Brain pericyte (primary cell): ENCODE measurements at places on chromosomes 13 and 19.

DNA sequence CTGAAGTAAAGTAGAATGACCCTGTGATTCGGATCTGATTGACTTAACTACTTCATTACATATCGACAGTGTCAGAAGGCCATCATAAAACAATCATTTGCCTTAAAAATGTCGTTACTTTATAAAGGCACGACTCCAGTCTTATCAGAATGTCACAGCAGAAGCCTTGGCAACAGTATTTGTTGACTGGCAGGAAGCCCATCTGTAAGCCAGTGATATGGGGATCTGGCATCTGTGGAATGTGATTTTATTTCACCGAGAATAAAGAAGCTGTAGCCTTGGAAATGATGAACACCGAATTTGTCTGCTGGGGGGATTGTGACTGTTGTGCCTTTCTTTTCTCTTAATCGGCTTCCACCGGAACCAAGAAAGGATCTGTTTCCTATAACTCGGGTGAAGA is 362.5 kb downstream of the TDRD3 start:
- no peak for DNase-seq

GRCh38 chr19:40253611-40254092 is 27.2 kb upstream of the CCNP start:
- no peak for DNase-seq

DNA sequence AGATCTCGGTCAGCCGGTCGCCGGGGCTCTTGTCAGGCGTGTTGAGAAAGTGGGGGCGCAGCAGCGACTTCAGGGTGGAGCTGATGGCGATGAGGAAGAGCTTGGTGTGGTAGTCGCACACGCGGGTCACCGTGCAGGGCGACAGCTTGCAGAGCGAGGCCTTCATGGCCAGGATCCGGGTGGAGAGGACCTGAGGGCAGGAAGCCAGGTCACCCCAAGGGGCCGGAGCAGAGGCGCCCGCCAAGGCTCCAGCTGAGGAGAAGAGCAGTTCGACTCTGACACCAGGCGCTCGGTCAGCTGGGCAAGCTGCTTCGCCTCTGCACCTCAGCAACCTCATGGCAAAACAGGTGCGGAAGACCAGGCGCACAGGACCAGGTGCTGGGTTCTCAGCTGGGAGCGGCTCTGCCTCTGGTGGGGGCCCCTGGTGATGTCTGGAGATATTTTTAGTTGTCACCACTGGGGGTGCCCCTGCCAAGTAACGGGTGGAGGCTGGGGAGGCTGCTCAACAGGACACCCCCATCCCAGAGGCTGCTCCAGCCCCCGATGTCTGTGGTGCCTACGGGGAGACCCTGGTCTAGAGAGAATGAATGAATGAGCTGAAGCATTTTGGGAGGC is 15.9 kb downstream of the CFD start:
- no peak for DNase-seq

- no peak for DNase-seq
Observed at GRCh38 chr19:43760941-43761340, 6.2 kb upstream of the SMG9 start.

DNA sequence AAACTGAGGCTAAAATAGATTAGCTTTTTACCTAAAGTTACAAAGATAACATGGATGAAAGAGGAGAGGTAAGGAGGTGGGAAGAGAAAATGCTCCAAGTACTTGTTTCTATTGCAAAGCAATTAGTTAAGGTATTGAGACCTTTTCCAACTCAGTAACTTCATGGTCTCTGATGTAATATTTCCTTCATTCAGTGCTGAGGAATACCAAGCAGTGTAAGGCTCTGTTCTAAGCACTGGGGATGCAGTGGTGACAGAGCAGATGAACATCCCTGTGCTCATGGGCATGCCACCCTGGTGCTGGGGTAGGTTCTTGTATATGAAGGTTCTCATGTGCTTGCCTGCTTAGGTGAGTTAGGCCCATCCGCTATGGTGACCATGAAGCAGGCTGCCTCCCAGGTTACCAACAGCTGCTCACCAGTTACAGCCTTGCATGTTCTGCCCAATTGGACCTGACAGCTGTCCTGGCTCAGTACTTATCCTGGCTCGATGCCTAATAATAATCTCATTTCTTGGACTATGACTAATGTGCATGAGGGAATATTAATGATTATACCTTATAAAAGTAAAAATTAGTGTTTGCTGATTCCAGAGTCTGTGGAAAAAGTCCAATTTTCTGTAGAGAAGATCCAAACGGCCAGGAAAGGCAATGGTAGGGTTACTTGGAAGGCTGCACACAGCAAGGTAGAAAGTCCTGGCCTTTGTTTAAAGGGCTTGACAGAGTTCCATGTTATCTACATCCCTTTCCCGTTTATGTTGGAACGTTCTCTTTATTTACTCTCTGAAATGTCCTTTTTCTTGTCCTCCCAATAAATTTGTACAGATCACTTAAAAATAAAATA is 48.3 kb downstream of the LATS2 start:
- no peak for DNase-seq

- DNase-seq: no peak
Observed at GRCh38 chr19:43524922-43525835, 1.8 kb downstream of the ETHE1 start.

DNA sequence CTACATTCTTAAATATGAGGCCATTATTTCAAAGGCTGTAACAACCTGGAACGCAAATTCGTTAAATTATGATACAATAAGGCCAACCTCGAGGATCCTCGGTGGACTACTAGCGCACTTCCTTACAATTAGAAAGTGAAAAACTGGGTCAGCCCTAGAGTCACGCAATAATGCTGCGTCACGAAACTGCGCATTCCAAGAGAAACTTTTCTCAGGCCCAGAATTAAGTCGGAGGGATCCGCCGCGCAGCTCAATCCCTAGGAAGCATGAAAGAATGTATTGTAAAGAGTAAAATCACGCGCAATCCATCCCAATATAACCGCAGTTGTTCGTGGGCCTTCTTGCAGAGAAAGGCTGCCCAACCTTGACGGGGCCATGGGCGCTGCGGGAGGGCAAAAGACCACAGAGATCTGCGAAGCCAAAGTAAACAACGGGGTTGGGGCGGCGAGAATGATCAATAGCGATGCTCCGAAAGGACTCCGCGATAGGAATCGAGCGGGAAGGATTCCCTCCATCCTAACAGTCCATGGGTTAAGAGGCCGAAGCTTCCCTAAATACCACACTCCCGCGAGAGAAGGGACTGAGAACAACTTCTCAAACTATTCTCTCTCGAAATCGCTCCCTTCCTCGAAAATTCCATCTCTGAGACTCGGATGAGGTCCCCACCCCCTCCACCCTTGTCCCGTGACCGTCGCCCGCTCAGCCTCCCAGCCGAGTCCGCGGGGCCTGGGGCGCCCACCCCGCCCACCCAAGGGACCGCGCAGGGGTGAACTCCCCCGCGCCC is 564 bp downstream of the SPART start:
- DNase-seq: peak; percentile 27

- DNase-seq: no peak
Observed at GRCh38 chr13:51920786-51921185, 59.0 kb downstream of the CCDC70 start.

DNA sequence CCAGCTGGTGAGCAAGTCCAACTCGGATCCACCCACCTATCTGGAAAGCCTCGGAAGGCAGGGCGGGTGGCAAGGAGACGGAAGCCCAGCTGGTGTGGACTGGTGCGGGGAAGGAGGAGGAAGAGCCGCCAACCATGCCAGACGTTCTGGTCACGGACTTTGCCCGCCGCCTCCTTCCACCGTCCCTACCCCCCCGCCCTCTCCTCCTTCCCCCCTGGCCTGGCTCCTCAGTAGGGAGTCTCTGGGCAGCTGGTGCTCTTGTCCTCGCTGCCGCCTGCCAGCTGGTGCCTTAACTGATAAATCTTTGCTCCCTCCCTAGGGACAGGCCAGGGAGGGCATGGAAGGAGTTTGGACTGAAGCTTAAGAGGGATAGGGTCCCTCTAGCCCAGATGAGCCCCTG is 4.8 kb downstream of the SYNGR4 start:
- no peak for DNase-seq

- DNase-seq: no peak
Observed at GRCh38 chr19:38024992-38025908, 118.2 kb downstream of the SIPA1L3 start.

GRCh38 chr13:99377641-99378040 is 70.4 kb upstream of the GPR183 start:
- DNase-seq: no peak

- DNase-seq: no peak
Observed at GRCh38 chr19:36527341-36527740, 730 bp downstream of the ZNF260 start.

DNA sequence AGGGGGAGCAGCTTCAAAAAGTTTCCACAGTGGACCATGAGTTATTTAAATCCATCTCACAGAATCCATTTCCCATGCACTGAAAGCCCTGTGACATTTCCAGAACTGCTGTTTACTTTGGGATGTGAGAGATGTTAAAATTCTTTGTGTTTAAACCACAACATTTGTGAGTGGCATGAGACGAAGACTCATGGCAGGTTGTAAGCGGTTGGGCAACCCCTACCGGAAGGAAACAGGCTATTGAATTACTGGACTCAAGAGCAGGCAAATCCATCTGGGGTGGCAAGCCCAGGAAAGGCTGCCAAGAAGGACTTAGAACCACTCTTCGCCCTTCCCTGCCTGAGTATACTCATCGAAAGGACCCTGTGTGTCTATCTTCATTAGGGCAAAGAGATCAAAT is 22.3 kb upstream of the CLDN10 start:
- DNase-seq: no peak

DNA sequence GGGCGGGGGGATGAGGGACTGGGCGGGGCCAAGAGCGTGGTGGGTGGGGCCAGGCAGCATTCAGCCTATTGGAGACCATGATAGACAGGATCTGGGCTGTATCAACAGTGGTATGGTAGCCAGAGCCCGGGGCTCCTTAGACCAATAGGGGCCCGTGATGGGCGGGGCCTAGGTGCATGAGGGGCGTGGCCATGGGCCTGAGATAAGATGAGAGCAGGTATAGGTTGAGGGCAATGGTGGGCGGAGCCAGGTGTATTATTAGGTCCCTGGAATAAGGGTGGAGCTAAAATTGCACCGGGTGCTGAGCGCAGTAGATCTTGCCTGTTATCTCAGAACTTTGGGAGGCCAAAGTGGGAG is 5.3 kb downstream of the ABCA7 start:
- no peak for DNase-seq

DNA sequence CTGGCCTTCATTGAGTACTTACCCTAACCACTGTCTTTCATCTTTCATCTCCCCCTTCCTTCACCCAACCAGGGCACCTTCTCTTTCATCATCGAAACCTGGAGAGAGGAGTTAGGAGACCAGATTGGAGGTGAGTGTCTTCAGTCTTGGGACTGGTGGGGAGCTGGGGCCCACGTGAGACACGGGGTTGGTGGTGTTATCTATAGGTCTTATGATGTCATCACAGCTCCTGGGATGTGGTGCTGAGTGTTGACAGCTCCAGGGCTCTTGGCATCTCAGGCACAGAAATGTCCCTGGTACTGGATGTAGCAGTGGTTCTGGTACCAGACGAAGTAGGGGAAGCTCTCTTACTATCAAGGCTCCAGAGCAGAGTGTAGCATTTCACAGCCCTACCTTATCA is 1.8 kb downstream of the DLL3 start:
- no peak for DNase-seq

- DNase-seq: no peak
Observed at GRCh38 chr13:96238861-96239260, 149.0 kb downstream of the HS6ST3 start.

GRCh38 chr13:77222909-77223308 is 104.0 kb downstream of the MYCBP2 start:
- no peak for DNase-seq

DNA sequence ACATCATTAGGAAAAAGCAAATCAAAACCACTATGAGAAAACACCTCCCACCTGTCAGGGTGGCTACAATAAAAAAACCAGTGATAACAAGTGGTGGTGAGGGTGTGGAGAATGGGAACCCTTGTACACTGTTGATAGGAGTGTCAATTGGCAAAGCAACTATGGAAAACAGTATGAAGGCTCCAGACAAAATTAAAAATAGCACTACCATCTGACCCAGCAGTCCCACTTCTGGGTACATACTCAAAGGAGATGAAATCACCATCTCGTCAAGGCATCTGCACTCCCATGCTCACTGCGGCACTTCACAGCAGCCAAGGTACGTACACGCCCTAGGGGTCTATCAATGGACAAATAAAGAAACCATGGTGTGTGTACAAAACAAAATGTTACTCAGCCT is 715.1 kb downstream of the UQCRFS1 start:
- DNase-seq: no peak

- peak; percentile 16 for DNase-seq
Observed at GRCh38 chr13:94656766-94657165, 55.1 kb downstream of the GPR180 start.

DNA sequence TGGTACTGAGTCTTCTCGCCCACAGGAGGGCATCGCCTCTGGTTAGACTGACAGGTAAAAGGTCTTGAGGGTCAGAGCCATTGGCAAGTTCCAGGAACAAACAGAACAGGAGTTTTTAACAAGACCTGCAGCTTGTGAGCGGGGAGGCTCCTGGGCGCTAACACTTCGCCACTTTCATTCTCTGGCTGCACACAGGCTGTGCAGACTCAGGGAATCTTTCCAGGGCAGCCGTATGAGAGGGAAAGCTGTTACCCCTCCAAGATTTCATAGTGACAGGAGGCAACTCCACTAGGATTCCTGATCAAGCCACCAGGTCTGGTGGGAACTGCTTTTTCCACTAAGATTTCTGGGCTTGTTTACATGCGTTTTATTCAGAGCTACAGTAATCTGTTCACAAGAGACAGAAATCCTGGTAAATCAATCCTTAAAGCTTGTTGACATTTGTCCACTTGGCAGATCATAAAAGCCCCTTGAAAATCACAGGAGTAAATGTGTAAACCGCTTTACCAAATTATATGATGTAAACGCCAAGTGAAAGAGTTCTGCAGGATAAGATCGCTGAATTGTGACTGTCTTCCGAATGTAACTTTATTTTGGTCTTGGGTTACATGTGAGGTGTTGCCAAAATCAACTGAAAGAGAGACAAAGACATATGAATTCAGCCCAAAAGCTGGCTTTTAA is 190.6 kb downstream of the MZT1 start:
- DNase-seq: no peak

DNA sequence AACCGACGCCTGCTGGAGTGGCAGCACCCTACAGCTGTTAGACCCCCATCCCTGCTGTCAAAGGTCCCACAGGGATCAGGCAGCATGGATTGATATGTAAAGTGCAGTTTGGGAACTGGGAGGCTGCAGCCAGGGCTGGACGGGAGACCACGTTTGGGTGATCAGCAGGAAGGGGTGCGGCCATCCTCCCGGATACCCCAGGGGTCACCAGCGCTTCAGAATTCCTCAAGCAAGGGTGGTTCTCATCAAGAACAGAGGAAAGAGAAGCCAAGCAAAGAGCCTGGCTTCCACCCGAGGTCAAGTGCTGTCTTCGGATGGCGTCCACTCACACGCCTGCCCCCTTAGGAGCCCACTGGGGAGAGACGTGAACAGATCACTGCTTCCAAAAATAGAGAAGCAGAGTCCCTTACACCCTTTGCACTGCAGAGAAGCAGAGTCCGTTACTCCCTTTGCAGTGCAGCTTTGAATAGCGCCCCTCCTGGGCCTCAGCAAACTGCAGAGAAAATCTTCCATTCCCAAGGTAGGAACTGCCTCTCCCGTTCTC is 35.5 kb downstream of the DHRS12 start:
- no peak for DNase-seq

GRCh38 chr19:5592531-5593342 is 25.0 kb upstream of the TINCR start:
- no peak for DNase-seq
